ENCODE measurements at places on chromosomes 16 and 17.
A peak's percentile ranks its signal among the peaks of the same experiment; 100 is the strongest.

DNA sequence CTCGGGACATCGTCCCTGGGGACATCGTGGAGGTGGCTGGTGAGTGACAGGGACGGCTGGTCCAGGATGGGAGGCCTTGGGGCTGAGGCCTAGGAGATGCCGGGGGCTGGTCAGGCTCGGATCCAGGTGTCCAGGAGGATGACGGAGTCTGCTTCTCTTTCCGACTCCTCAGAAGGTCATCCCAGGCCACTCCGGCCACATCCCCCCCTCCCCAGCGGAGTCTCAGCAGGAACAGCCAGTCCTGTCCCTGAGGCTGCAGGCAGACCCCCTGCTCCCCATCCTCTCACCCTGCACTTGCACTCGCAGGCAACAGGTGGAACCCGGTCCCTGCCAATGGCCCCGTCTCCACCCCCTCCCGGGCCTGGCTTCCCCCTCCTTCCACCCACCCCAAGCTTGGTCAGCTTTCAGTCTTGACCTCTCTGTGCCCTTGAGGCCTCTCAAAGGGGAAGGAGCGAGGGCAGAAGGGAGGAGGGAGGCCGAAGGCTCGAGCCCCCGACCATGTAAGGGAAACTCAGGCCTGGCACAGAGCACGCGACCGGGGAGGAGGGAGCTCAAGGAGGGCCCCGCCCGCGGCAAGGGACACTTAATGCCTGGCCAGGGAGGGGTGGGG lies 4.4 kb downstream of the ATP2A1 start:
- no peak for DNase-seq

- DNase-seq = no peak
Observed at GRCh38 chr16:17803625-17804410, 333.1 kb upstream of the XYLT1 start.

DNA sequence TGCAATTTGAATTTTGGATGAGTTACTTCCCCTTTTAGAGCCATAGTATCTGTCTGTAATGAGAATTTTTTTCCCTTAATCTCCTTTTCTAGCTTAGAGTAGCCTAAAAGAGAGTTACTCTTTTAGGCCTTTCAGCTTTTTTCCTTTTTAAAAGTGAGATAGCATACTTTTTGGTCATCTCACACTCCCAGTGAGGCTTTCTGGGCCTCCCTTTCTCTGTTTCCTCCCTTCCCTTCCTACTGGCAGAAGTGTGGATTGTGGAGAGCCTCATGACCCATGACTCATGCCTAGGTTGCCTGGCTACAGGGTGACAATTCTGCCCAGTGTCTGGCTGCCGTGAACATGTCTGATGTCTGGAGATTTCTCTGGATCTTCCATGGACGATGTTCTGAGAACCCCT lies 15.2 kb downstream of the KRT23 start:
- DNase-seq = no peak

- DNase-seq = peak; percentile 64
Observed at GRCh38 chr16:80569440-80570105, 28.8 kb downstream of the DYNLRB2 start.

DNA sequence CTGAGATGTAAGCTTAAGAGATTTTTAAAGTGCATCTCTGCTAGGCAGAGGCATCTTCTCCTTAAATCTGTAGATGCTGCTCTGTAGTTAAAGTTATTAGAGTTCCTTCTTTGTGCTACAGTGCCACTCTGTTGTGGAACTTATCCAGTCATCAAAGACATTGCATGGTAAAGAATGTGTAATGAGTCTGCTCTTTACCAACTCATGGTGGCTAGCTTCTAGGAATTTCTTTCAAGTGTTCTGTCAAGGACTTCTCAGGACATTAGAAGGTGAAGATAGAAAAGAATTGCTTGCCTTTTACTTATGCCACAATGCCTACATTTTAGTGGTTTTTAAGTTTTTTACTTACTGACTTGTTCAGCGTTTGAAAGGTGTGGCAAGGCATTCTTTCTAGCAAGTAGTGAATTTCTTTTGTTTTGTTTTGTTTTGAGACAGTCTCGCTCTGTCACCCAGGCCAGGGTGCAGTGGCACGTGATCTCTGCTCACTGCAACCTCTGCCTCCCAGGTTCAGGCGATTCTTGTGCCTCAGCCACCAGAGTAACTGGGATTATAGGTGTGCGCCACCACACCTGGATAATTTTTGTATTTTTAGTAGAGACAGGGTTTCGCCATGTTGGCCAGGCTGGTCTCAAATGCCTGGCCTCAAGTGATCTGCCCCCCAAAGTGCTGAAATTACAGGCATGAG lies 20.3 kb upstream of the ARL2BP start:
- DNase-seq = no peak

- DNase-seq = no peak
Observed at GRCh38 chr16:66714654-66715307, 18.2 kb upstream of the CMTM4 start.

GRCh38 chr16:842061-842476 lies 41.5 kb upstream of the GNG13 start:
- DNase-seq = no peak

DNA sequence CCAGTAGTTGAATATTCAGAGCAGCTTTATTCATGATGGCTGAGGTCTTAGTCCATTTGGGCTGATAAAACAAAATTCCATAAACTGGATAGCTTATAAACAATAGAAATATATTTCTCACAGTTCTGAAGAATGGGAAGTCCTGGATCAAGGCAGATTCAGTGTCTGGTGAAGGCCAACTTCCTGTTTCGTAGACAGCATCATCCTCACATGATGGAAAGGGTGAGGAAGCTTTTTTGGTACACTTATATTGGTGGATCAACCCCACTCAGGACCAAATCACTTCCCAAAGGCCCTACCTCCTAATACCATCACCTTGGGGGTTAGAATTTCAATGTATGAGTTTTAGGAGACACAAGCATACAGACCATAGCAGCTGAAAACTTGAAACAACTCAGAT lies 224.2 kb downstream of the CYB561 start:
- no peak for DNase-seq

DNA sequence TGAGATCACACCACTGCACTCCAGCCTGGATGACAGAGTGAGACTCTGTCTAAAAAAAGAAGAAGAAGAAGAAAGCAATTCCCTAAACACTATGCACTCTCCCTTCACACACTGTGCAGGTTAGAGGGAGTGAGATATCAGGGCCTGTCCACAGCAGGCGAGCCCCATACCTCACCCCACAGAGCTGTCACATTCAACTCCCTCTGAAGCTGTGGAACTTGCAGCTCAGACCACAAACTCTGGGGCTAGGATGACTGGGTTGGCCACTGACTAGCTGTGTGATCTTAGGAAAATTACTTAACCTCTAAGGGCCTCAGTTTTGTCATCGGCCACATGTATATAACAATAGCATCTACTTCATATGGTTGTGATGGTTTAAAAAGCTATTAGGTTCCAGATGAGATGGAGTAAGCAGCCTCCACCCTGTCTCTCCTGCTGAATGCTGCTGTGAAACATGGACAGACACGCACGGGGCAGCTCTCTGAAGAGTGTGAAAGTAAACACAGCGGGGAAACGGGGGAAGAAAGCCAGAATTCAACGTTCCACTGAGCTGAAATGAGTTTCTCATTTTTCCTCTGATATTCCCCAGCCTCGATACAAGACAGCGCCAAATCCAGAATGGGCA lies 13.6 kb upstream of the PYY start:
- DNase-seq = no peak

DNA sequence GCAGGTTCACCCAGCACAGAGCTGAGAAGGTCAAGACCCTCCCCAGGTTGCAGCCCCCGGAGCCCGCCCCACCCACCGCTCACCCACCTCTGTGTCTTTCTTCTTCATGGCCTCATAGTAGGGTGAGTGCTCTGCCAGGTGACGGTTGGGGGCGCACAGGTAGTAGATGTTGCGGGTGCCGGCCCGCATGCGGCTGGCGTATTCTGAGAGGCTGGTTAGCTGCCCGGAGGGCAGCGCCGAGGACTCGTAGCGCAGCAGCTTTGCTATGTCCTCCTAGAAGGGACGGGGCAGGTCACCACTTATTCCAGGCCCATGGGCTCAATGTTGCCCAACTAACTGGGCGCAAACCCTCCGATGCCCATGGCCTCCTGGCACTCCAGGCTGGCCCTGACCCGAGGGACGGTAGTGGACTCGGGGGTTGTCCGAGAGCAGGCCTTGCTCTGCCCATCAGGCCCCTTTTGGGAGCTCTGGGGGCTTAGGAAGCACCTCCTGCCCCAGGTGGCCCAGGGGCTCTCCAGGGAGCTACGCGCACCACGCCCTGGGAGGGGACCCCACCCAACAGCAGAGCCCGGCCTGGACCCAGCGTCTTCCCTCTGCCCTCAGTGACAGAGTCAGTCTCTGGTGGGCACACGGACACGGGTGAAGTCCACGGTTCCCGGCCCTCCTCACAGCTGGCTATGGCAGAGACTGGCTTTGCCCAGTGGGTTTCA lies 9.9 kb downstream of the DNASE1 start:
- DNase-seq = no peak

DNA sequence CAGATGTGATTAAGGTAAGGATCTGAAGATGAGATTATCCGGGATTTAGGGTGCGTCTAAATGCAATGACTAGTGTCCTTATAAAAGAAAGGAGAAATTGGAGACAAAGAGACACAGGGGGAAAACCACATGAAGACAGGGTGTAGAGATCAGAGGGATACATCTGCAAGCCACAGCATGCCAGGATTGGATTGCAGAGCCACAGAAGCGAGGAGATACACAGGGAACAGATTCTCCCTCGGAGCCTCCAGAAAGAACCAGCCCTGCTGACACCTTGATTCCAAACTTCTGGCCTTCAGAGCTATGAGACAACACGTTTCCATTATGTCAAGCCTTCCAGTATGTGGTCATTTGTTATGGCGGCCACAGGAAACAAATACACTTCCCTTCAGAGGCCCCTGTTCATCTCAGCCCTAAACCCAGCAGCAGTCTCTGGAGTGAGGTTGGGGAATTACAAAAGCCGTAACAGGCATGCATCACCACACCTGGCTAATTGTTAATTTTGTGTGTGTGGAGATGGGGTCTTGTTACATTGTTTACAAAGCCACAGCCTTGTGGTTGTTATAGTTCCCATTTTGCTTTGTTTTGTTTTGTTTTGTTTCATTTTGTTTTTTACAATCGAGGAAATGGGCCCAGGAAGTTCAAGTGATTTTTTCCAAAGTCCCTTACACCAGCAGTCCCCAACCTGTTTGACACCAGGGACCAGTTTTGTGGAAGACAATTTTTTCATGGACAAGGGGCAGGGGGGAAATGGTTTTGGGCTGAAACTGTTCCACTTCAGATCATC lies 51.6 kb upstream of the LYRM9 start:
- no peak for DNase-seq

- DNase-seq = peak; percentile 49
Observed at GRCh38 chr17:2215616-2216364, 87.8 kb downstream of the SMG6 start.

- peak; percentile 8 for DNase-seq
Observed at GRCh38 chr17:18258356-18259038, at the start of gene FLII. Gene FLII (minus strand): TSS chr17:18258738. CDS start chr17:18258690, 48 bp downstream.

GRCh38 chr17:19398301-19399181 lies 11.6 kb upstream of the MFAP4 start:
- DNase-seq = no peak

- DNase-seq = no peak
Observed at GRCh38 chr17:5583426-5584382, 605 bp downstream of the NLRP1 start.

- DNase-seq = no peak
Observed at GRCh38 chr17:50050431-50051032, 5.4 kb upstream of the ITGA3 start.

GRCh38 chr16:88440686-88441405 lies 12.2 kb upstream of the ZFPM1 start:
- no peak for DNase-seq

DNA sequence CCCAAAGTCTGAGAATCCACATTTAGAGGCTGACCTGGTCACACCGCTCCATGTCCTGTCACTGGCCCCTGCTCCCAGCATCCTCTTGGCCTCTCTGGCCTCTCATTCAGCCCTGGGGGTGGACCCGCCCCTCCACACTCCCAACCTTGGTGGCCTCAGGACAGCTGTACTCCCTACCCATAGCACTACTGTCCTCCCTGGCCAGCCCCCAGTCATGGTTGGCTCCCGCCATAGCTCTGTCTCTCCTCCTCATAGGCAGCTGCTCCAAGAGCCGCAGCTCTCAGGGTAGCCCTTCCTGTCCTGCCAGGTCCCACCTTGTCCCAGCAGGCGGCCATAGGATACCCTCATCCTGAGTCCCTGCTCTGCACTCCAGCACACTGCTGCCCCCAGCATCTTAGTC lies 38.0 kb upstream of the PHB1 start:
- DNase-seq = no peak

GRCh38 chr16:9860876-9861275 lies 321.4 kb downstream of the GRIN2A start:
- DNase-seq = no peak

DNA sequence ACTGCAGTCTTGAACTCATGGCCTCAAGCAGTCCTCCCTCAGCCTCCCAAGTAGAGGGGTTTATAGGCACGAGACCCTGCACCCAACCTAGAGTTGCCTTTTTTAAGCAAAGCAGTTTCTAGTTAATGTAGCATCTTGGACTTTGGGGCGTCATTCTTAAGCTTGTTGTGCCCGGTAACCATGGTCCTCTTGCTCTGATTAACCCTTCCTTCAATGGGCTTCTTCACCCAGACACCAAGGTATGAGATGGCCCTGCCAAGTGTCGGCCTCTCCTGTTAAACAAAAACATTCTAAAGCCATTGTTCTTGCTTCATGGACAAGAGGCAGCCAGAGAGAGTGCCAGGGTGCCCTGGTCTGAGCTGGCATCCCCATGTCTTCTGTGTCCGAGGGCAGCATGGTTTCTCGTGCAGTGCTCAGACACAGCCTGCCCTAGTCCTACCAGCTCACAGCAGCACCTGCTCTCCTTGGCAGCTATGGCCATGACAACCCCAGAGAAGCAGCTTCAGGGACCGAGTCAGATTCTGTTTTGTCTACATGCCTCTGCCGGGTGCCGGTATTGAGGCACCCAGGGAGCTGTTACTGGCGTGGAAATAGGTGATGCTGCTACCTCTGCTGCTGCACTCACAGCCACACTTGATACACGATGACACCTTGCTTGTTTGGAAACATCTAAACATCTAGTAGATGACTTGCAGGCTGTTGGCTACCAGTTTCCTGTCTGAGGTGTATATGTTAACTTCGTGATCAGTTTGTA lies 3.3 kb downstream of the RPL13 start:
- DNase-seq = no peak

Measured in stimulated activated CD8-positive, alpha-beta memory T cell treated with anti-CD3 and anti-CD28 coated beads, Interleukin-7, amount 100 ng/mL, for 4 hours (primary cell).